ENCODE measurements at places on chromosomes 4 and X.

DNA sequence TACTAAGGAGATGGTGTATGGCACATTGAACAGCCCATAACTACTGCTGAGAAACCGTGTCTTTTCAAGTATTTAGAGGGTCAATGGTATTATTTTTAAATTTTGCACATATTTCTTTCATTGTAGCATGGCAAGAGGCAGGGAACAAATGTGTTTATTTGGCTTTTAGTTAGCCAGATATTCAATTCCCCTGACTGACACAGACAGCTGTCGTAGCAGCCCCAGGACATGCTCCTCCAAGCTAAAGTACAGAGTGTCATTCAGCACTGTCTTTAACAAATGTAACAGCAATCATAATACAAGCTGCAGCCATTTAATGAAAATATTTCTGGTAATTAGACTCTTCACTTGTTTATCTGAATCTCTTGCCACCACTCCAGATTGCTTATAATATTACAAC lies 687.1 kb downstream of the KLHL13 start:
- no peak for DNase-seq

GRCh38 chr4:156971165-156971675 lies 379 bp downstream of the PDGFC start:
- no peak for DNase-seq

GRCh38 chr4:8050555-8051206 lies 107.9 kb downstream of the ABLIM2 start:
- DNase-seq: no peak

DNA sequence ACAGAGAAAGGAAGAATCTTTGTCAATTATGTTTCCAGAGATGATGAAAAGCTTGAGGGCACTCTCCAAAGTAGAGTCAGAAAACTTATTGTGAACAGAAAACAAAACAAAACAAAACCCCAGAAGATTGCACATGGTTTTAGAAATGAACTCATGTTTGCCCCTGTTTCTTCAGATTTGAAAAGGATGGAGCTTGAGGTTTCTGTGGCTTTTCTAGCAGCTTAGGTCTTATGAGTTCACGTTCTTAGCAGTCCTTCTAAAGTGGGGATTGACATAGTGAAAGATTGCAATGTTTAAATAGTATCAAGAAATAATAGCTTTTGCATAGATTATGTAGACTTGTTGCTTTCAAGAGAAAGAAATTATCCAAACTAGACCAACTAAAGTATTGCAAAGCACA lies 421.8 kb downstream of the GBA3 start:
- no peak for DNase-seq

DNA sequence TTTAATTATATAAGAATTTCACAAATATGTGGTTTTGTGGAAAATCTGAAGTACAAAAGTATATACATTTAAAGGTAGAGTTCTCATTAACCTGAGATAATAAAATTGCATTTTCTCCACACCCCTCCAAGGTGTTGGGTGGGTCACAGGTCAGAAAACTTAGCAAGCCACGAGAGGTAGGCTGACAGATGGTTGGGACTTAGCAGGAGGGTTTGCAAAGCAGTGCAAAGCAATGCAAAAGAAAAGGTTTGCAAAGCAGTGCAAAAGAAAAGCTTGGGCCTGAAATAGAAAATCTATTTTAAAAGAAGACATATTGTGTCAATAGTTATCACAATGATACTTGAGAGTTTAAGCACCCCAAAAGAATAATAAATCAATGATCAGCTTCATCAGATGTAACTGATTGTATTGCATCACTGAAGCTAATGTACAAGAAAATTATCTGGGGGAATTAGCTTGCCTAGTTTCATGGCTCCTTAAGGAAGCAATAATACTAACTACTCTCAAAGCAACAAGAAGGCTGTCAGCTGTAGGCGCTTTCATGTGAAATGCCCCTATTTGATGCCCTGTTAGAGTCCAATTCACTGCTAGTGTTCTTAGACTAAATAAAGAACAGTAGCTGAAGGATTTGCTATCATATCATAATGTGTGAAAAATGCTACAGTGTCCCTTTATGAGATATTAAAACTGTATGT lies 319.5 kb downstream of the KCNIP4 start:
- no peak for DNase-seq

- no peak for DNase-seq
Measured at GRCh38 chrX:46325312-46325877, 219.8 kb downstream of the ZNF674 start.

DNA sequence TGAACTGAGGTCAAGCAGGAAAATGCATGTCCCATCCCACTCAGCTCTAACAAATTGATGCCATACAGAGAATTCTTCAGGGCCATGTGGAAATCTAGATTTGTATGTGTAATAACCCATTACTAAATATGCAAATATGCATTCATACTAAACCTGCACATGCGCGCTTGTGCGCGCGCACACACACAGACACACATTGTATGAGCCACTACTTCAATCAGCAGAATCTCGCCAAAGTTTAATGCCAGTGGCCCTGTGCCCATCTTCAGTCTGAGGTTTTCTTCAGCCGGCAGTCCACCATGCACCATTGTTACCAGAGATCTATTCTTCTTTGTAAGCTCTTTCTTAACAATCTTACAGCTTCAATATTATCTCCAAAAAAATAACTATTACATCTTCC lies 276.4 kb downstream of the PDGFC start:
- no peak for DNase-seq

- DNase-seq: no peak
Measured at GRCh38 chr4:12852338-12853307, 631.5 kb downstream of the RAB28 start.

- no peak for DNase-seq
Measured at GRCh38 chr4:20954541-20954940, 254.3 kb downstream of the PACRGL start.

GRCh38 chr4:24174602-24175001 lies 284.8 kb upstream of the PPARGC1A start:
- no peak for DNase-seq

GRCh38 chr4:100208964-100209363 lies 18.7 kb upstream of the DDIT4L start:
- DNase-seq: no peak

GRCh38 chr4:44845993-44846392 lies 119.6 kb upstream of the GNPDA2 start:
- DNase-seq: no peak

- no peak for DNase-seq
Measured at GRCh38 chrX:37746218-37746941, 33.5 kb upstream of the CYBB start.

GRCh38 chr4:14883661-14884060 lies 118.6 kb upstream of the CPEB2 start:
- no peak for DNase-seq

GRCh38 chrX:11537141-11537540 lies 128.6 kb downstream of the ARHGAP6 start:
- DNase-seq: no peak

DNA sequence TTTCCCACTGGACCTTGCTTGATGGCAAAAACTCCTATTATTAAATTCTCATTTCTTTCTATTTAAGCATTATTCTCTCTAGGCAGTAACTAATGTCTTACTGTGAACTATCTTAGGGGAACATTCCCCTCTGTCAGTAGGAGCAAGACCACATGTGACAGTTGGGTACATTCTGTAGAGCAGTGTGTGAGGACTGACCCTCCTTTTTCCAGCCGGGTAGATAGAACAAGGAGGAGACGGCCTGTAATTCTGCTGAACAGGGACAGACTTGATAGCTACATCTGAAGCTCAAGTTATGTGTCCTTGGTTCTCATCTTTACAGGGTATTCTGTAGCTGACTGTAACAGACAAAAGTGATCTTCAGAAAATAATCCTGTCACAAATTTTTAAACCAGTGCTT lies 43.3 kb downstream of the FNIP2 start:
- no peak for DNase-seq

DNA sequence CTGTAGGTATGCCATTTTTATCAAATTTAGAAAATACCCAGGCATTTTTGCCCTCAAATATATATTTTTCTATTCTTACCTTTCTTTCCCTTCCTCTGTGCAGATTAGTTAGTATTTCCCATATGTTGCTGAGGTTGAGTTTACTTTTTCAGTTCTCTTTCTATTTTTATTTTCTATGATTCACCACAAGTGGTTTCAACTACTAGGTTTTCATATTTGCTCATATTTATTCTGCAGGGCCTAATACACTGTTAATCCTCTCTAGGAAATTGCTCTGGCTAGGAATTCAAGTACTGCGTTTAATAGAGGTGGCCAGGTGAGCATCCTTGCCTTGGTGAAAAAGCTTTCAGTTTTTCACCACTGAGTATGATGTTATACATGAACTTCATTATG lies 1535.3 kb upstream of the PCDH10 start:
- no peak for DNase-seq

GRCh38 chr4:167784826-167785225 lies 307.5 kb upstream of the ANXA10 start:
- no peak for DNase-seq

- no peak for DNase-seq
Measured at GRCh38 chrX:36573720-36574119, 434.4 kb upstream of the FAM47C start.

DNA sequence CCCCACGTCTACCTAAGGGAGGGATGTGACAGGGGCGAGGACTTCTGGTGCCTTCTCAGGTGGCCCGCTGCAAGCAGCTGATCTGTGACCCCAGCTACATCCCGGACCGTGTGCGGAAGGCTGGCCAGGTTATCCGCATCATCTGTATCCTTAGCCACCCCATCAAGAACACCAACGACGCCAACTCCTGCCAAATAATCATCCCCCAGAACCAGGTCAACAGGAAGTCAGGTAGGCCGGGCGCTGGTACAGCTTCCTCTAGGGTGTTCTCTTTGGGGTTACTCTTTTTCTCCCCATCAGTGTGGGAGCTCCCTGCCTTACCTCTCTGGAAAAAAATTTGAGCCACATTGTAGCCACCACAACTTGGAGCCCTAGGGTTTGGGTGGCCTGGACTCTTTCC lies 2.4 kb upstream of the FAM50A start:
- peak; percentile 27 for DNase-seq

DNA sequence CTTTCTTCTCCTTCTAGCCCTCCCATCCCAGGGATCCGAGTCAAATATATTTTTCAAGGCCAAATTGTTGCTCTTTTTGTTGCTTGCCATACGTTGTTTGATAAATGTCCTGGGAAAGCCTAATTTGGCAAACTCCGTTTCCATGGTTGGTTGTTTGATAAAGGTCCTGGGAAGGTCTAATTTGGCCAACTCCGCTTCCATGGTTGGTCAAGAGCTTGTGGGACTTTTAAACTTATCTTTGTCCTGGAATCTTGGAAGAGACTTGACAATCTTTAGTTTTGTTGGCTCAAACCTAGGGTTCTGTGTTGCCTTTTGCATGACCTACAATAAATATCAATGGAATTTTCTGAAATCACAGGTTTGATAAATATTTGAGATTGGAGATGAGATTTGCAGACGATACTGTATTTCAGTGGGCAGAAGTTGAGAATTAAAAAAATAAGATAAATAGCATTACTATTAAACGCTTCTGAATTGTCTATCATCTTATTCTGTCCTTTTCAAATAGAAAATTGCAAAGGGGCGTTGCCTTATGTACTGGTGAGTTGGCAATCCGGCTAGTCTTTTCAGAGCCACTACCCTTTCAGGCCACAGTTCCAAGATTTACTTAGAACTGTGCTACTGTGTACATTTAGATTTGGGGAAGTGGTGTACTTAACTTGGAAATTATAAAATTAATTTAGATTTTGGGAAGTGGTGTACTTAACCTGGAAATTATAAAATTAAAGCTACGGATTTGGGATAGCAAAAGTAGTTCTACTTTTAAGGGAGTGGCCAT lies 804 bp downstream of the OSTC start:
- DNase-seq: no peak

GRCh38 chr4:57719456-57719855 lies 609.3 kb upstream of the IGFBP7 start:
- DNase-seq: no peak

GRCh38 chr4:183961795-183962194 lies 56.7 kb downstream of the STOX2 start:
- no peak for DNase-seq

Data from CD4-positive, alpha-beta T cell treated with Interleukin-12 subunit alpha and Interleukin-12 subunit beta, for 1 hour (primary cell).